D721Med (cell line): ENCODE measurements at places on chromosomes 3 and 15.

GRCh38 chr3:184806567-184807271, 5.2 kb upstream of the VPS8 start:
- DNase-seq, result no peak

DNA sequence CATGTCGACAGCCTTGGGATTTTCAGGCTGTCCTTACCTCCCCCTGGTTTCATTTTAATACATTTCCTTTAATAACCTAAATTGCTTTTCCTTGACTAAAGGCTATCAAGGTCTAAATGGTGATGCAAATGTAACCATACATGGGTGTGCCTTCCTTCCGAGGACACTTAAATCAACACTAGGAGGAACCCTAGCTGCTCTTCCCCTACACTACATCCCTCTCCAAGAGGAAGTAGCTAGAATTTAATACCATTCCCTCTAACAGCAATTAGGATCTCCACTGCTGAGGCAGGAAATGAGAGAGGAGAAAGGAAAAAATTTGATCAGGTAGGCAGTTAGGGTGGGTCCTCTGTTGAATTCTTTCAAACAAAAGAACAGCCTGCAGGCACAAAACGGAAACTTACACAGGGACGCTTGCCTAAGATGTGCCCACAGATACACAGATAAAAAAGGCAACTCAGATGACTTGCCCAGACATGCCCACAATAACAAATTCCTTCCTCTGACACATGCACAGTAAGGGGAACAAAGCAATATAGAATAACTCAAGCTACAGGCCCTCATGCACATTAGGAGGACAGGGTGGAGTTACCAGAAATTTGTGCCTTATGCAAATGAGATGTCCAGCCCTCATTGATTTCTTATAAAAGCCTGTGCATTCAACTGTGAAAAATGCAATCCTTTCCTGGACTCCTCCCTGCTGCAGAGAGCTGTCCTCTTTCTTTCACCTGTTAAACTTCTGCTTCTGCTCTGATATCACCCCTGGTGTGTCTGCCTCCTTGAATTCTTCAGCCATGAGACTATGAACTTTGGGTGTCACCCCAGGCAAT, 1024.4 kb upstream of the CADM2 start:
- no peak for DNase-seq

DNA sequence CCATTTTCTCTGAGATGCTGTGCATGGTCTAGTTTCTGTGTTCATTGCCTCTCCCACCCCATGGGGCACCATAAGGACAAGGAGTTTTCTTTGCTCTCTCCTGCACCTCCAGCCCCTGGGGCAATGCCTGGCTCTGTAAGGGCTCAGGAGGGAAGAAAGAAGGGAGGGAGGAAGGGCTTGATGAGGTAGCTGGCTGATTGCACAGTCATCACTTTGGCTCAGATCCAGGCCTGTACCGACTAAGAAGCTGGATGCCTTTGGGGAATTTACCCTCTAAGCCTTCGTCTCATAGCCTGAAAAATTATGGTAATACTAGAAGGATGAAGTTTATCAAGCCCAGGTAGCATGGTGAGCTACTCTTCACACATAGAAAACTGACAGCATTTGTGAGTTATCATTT, 382.9 kb downstream of the GABRG3 start:
- DNase-seq, result no peak

DNA sequence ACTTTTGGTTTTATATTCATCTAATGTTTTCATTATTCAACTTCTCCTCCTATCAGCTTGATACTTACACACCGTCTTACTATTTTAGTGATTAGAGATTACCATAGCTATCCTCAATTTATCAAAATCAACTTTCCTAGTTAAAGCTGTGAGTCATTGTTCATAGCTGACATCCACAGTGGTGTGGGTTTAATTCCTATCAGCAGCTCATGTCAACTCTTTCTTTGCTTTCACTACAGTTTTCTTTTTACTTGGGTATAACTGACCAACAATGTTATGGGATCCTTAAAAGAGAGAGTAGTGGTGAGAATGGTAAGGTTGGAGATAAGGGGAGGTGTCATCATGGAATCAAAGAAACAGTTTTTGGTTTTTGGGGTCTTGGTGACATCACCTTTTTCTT, 112.7 kb downstream of the NFKBIZ start:
- DNase-seq, result no peak

DNA sequence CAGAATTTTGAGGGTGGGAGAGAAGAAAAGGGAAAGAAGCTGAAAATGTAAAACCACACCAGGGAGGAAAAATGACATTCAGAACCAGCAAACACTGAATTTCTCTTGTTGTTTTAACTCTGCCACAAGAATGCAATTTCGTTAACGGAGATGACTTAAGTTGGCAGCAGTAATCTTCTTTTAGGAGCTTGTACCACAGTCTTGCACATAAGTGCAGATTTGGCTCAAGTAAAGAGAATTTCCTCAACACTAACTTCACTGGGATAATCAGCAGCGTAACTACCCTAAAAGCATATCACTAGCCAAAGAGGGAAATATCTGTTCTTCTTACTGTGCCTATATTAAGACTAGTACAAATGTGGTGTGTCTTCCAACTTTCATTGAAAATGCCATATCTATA, 15.5 kb downstream of the GREM1 start:
- no peak for DNase-seq

DNA sequence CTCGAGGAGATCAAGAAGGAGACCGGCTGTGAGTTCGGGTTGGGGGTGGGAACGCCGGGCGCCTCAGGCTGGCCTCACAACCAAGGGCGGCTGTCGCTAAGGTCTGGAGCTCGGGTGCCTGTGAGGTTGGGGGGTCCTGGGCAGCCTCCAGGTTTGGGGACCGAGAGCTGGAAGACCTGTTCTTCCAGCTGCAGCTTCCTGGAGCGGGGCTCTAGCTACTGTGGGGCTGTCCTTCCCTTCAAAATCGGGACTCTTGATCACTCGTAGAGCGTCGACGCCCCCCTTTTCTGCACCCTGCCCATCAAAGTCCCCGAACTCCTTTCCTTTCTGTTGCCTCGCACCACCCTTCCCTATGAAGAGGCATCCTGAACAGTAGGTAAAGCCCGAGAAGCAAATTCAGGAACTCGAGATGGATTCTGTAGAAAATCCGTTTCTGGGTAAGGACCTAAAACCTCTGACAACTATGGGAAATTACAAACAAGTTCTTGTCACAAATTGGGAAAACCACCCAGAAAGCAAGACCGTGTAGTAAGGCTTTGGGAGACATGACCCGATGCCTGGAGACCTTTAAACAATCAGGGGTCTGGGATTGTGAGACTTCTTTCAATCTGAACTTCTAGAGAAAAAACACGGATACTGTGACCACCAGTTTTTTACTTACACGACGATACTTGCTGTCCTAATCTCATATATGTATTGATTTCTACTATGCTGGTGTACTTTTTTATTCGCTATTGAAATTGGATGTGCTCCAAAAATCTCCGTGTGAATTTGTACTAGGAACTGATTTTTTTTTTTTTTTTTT, 556 bp downstream of the CHP1 start:
- no peak for DNase-seq

GRCh38 chr15:82774496-82774895, 31.4 kb downstream of the FSD2 start:
- no peak for DNase-seq

DNA sequence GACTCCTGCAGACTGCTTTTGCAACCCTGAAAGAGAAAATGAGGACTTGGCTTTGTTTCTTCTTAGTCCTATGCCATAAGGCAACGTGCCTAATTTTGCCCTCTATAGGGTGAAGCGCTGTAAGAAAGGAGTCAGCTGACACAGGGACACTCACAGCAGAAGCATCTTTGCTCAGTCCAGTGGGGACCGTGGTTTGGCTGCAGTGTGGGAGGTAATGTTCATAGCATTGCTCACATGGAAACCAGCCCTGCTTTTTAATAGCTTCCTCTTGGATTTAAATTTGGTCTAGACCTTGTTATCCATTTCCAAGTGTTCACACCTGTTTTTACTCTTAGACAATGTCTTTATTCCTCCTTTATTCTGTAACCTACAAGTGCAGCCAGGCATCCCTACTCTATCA, 1032.1 kb downstream of the NTRK3 start:
- no peak for DNase-seq

DNA sequence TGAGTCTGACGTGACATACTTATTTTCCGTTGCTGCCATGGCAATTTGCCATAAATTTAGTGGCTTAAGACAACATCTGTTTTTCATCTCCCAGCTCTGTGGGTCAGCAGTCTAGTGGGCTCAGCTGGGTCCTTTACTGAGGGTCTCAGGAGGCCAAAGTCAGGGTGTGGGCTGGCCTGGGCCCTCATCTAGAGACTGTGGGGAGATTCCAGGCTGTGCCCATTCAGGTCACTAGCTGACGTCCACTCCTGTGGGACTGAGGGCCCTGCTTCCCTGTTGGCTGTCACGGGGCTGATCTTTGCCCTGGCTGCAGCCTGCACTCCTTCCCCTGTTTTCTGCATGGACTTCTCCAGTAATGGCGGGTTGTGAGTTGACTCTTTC, 19.1 kb downstream of the FGD5 start:
- no peak for DNase-seq

GRCh38 chr3:49644684-49645083, 29.5 kb upstream of the APEH start:
- no peak for DNase-seq

DNA sequence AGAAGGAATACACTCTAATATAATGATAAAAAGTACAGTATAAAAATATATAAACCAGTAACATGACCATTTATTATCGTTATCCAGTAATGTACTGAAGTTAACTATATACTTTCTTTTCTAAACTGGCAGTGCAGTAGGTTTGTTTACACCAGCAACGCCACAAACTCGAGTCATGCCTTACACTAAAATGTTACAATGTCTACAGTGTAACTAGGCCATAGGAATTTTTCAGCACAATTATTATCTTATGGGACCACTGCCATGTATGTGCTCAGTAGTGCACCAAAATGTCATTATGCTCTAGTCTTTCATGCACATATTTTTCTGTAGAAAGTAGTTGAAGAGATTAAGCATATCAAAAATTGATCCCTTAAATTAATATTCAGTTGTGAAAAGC, 609.8 kb upstream of the BCHE start:
- DNase-seq, result no peak

- no peak for DNase-seq
Measured at GRCh38 chr3:52481819-52482521, 13.2 kb upstream of the STAB1 start.

DNA sequence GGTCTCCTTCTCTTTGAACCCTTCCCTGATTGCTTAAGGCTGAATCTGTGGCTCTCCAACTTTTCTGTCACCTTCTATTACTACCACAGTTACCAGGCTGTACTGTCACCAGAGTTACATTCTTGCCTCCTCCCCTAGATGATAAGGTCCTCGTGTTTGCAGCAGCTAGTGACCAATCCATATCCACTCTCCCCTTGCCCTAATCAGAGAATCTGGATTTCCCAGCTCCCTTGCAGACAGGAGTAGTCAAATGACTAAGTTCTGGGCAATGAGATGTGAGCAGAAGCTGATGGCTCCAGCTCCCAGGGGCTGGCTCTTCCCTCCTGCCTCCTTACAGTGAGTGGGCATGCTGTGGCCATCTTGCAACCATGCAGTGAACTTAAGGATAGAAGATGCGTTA, 95.4 kb upstream of the VGLL4 start:
- DNase-seq, result no peak

DNA sequence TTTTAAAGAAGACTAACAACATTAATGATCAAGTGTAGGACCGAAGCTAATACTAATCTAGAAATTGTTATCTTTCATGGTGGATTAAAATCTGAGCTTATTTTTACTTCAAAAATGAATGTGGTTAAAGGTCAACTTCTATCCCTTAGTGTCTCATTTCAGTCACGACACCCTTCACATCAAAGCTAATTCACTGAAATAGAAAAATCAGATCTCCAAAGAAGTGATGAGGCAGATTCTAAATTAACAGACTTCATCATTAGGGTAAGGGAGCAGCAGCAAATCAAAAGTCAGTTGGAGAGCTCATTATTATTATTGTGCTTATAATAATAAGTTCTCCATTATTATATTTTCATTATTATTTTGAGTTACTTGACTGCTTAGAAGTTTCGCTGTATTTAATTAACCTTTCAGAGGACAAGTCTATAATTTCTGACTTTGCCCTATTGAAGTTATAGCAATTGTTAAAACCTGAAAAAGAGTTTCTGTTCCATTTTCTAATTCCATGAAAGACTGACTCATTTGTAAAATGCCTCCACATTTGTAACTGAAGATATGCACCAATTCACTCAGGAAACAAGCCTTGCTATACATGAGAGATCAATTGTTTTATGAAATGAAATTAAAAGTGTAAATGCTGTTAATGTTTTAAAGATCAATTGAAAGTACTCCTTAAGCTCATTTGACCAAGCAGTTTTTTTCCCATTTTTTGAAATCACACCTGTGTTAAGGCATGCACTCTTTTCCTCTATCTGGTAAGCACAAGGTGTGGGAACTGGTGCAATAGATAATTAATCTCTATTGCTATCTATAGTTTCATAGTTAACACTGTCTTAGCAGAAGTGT, 23.1 kb upstream of the CMC1 start:
- DNase-seq, result no peak

GRCh38 chr3:118970819-118971218, 63.8 kb downstream of the IGSF11 start:
- DNase-seq, result no peak

DNA sequence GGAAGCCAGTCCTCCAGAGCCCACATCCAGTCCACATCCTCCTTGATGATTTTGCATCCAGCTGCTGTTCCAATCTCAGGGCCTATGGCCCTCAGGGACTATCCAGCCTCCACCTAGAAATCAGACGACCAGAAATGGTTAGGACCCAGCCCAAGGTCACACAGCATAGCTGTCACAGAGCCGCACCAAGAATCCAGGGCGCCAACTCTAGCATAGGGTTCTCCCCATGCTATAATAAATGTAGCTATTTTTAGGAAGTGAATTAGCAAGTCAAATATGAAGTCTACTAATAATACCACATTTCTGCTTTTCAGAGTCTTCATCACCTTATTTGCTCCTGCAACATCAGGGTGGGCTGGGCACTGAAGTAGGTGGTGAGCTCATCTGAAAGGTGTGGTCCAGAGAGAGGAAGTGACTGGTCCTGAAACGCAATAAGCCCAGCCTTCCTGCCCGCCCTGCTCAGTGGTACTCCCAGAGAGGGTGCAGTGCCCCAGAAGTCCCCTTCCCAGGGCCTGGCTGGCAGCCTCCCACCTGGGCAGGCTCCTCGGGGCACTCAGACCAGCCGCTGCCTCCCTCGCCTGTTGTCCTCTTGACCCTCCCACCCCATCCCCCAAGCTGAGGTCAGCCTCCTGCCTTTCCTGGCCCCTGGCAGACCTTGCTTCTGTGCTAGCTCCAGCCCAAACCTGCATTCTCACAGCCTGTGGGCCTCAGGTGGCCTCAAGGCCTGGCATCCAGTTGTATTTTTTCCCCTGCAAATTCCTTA, 17.6 kb upstream of the CYP11A1 start:
- no peak for DNase-seq

GRCh38 chr15:35618260-35619188, 72.6 kb upstream of the DPH6 start:
- no peak for DNase-seq
